Hepatocyte (in vitro differentiated cells): ENCODE measurements at places on chromosomes 2 and 18. TPM values are rescaled to one million over a fixed set of nuclear protein-coding genes. Genes with fewer than 3 reads are reported as not detected.
A peak's percentile ranks its signal among the peaks of the same experiment; 100 is the strongest.

The CLEC4F gene
- not detected in 2 replicates for total RNA-seq

The TCF7L1 gene
- 3.7 and 4.5 TPM in 2 replicates for total RNA-seq

The IL36B gene
- total RNA-seq: not detected in 2 replicates

The ZNF385B gene
- 1.5 and 2.4 TPM in 2 replicates for total RNA-seq

The CBLN2 gene
- 0.52 and 1.1 TPM in 2 replicates for total RNA-seq

The MC2R gene
- not detected in 2 replicates for total RNA-seq

The WDFY1 gene
- 66.6 and 68.3 TPM in 2 replicates for total RNA-seq

The IL37 gene
- not detected in 2 replicates for total RNA-seq

The TRABD2A gene
- 2.2 and 4.1 TPM in 2 replicates for total RNA-seq

The HS1BP3 gene
- 25.8 and 26.8 TPM in 2 replicates for total RNA-seq

GRCh38 chr18:38751898-38752297 is 1186.3 kb upstream of the CELF4 start:
- peak; percentile 32 for DNase-seq

GRCh38 chr2:39023649-39024048 is 97.2 kb downstream of the SOS1 start:
- no peak for DNase-seq

GRCh38 chr2:88201811-88202169 is 31.6 kb downstream of the THNSL2 start:
- no peak for DNase-seq

DNA sequence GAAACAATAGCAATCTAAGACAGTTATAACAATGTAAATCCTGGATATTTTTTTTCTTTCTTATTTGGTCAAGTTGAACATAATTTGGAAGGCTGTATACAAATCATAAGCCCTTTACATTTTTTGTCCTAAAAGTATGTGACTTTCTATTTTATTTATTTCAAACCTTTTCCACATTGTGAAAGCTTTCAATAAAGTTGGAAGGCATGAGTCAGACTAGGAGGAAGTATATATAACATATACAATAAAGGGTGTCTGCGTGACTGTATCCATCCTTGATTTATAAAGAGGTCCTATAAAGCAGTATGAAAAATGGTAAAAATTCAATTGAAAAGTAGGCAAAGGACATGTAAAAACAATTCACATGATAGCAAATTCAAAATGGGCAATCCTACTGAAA is 44.4 kb downstream of the CRACDL start:
- no peak for DNase-seq

DNA sequence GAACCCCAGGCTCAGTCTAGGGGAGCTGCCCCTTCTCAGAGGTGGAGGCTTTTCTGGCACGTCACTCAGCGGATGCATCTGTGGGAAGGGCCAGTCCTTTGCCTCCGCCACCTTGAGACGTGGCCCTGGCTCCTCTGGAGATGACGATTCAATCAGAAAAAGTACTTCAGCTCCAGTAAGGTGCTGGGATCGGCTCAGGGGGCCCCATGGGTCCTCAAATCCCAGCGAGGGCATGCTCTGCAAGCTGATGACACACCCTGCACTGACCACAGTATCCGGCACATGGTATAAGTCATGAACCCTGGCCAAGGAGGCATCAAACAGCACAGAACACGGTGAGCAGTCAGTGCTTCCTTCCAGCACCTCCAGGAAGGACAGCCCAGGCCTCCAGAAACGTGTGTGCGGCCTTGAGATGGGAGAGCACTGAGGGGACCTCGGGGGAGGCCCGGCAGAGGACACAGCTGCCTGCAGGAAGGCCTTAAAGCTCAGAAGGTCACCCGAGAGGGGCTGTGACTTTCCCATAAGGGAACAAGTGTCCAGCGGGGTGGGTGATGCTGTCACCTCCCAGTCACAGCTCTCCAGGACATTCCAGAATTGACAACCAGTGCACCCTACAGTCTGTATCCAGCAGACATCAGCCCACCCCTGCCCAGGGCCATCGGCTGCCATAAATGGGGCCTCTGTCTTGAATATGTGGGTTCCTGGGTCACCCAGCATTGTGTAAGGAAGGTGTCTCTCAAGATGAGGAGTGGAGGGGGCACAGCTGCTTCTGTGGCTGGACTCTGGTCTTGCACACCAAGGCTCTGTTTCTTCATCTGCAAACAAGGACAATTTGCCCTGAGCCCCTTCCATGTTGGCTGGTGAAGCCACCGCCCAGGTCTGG is 205.8 kb downstream of the NDUFA10 start:
- no peak for DNase-seq

GRCh38 chr2:235277485-235277884 is 216.4 kb upstream of the AGAP1 start:
- DNase-seq: no peak

DNA sequence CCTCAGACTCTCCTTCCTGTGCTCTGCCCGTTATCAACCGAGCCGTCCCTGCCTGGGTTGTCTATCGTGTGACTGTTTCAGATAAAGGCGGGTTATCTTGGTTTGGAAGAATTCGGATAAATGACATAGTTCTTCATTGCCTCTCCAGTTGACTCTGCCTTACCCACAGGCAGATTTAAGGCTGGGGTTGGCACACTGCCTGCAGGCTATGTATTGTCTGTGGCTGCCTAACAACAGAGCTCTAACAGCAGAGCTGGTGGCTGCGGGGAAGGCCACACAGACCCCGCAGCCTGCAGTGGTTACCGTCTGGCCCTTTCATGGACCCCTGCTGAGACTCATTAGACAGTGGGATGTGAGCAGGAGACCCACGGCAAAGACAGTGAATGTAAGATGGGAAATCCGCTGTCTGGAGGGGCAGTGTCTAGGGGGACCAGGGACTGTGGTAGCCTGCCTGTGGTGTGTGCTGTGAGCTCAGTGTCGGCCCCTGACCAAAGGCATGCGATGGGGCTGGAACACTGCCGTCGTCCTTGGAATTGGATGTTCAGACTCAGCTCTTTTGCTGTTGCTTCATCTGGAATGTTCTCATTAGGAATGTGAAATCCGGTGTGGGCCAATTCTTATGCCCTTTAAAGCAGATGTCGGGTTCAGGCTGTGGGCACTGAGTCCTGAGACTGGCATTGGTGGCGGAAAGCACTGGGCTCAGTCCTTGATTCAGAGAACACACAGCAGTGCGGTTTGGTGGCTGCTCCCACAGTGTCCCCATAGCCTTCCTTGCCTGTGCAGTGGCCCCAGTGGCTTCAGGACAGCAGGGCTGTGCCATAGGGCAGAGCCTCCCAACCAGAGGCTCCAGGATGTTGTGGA is 44.5 kb downstream of the SH3RF3 start:
- DNase-seq: peak; percentile 48

DNA sequence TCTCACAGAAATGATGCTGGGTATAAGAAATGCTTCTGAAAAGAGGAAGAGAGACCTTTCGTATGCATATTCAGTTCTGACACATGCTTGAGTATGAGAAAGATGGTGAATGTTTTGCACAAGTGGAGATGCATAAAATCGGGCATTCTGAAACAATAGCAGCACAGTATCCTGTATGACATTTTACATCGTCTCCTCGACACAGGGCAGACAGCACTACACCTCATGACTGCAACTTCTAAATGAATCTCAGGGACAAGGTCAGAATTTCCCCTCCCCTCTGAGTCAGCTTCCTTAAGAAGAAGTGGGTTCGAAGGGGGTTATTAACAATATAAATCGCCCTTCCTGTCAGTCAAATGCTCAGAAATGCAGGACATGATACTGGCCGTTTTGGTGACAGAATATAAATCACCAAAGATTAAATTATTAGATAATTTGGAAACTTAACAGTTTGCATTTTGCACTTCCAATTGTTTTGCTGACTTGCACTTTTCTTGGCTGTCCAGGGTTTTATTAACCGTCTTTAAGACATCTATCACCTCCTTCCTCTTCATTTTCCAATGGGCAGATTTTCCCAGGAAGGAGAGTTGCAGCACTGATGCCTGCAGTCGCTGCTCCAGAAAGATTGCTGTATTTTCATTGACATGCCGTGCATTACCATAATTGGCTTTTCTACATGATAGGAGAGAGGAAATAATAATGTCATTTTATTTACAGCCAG is 57.2 kb downstream of the TSHZ1 start:
- no peak for DNase-seq

DNA sequence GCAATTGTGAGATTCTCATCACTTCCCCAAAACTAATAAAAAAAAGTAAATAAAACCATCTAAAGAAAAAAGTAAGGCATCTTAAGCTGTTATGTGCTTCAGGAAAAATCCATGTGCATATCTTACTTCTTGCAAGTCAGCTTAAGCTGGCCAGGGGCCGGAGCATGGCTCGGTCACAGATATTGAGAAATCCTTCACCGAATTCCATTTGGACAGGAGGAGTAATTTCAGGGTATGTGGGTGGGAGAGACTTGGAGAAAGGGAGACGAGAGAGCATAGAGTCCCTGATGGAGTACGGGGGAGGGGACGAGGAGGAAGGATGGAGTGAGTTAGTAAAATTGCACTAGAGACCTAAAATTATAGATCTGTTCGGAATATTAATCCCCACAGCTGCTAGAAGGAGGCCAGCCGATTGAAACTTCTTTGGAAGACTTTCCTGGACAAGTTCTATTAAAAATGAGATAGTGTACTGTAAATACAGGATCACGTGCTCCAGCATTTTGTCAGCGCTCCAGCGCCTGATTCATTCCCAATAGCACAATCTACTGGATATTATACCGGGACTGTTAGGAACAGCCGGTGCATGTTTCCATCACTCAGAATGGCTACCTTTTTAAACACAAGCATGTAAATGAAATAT is 438.5 kb downstream of the ZNF516 start:
- peak; percentile 33 for DNase-seq

GRCh38 chr2:105802587-105802986 is 57.9 kb downstream of the NCK2 start:
- no peak for DNase-seq

- DNase-seq: no peak
These were observed 47.9 kb downstream of the KIF5C start for GRCh38 chr2:148922776-148923475.

- DNase-seq: no peak
These were observed 178.8 kb downstream of the ICOS start for GRCh38 chr2:204115137-204116056.

DNA sequence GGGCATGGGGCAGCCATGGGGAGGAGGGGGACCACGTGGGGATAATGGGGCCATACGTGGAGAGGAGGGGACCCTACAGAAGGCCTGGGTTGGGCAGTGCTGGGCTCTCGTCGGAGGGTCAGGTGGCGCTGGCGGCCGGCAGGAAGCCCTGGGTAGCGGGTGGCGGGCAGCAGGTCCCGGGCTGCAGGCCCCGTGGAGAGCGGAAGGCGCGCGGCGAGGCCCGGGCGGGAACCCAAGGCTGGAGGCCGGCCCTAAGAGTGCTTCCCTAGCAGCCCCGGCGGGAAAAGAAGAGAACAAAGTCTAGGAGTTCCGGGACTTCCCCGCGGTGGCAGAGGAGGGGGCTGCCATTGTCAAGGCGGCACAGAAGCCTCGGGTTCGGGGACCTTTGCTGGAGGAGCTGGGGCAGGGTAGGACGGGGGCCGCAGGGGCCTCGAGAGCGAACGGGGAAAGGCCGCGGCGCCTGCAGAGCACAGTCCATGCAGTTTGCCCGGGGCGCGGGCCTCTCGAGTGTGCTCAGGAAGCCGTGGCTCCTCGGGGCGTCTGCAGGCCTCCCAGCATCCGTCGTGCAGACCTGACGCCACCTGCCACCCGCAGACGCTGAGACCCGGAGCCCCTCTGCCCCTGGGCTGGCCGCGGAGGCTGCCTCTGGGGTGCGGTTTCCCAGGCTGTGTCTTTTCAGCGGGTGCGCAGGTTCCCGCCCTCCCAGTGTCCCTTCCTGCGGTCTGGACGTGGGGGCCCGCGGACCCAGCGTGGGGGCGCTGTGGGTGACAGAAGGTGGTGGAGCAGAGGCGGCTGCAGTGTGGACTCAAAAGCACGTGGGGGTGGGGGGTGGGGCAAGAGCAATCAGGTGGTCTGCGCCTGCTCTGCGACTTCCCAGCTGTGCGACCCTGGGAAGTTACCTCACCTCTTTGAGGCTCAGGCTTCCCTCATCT is 19.4 kb upstream of the NCL start:
- DNase-seq: no peak

GRCh38 chr2:45892425-45892745 is 240.9 kb downstream of the PRKCE start:
- no peak for DNase-seq

- peak; percentile 27 for DNase-seq
These were observed 1224.8 kb upstream of the ZEB2 start for GRCh38 chr2:145744541-145745386.

GRCh38 chr18:12479982-12480381 is 72.3 kb downstream of the PRELID3A start:
- DNase-seq: no peak

DNA sequence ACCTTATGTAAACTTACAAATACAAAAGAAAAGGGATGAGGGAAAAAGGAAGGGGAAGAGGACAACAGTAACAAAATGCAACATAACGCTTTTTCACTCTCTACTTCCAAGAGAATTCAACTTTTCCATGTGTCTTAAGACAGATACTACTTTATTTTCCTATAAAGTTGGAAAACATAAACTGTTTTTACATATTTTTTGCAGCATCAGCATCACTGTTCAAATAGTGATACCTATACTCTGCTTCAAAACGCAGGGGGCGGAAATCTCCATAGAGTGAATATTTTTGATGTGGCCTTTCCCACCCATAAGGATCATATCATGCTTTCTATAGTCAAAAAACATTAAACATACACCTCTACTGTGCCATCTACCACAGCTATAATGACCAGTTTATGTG is 77.5 kb downstream of the BAZ2B start:
- no peak for DNase-seq

DNA sequence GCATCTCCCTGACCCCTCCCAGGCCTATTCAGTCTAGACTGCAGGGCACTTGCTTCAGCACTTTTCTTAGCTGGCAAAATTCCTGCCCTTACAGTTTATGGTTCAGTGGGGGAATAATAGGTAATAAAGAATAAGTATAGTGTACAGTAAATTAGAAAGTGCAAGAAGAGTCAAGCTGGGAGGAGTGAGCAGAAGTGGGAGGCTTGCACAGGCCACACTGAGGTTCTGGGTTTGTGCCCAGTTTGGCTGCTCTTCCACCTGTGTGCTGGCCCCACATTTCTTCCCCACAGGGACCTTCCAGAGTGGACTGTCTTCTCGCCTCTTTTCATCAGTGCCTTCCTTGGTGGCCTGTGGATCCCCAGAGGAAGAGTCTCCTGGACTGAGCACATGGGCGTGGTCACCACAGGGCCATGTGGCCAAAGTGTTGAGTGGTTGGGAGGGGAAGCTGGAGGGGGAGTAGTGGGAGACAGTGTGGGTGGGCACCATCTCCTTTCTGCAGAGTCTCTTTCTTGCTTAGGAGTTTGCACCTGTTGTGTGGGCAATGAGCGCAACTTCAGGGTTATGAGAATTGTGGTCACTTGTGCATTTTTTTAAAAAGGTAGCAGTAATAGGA is 128.6 kb upstream of the ZSWIM2 start:
- no peak for DNase-seq

- no peak for DNase-seq
These were observed 123.5 kb downstream of the MYO5B start for GRCh38 chr18:50071397-50071796.

DNA sequence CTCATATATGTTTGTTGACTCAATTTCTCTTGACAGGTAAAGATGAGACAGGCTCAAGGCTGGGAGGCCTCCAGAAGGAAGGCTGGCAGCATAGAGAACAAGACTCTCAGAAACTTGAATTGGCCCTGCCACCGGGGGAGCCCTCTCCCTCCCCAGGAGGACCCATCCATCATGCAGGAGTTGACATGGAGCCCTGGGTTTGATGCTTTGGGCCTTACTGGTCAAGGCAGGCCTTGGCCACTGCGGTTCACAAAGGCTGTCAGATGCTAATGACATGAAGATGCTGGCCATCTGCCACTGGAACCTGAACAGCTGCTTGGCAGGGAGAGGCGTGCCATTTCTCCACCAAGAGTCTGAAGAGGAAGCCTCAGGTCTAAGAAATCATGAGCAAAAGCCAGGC is 193.6 kb downstream of the MTCL1 start:
- DNase-seq: no peak
